GM18507 (cell line): ENCODE measurements at places on chromosomes 12 and 14.

- DNase-seq: no peak
Measured at GRCh38 chr12:75443709-75444108, 36.8 kb upstream of the GLIPR1 start.

- no peak for DNase-seq
Measured at GRCh38 chr12:18439541-18439940, 178.2 kb downstream of the PIK3C2G start.

GRCh38 chr12:98894412-98895085 is 249.5 kb downstream of the APAF1 start:
- DNase-seq: no peak

DNA sequence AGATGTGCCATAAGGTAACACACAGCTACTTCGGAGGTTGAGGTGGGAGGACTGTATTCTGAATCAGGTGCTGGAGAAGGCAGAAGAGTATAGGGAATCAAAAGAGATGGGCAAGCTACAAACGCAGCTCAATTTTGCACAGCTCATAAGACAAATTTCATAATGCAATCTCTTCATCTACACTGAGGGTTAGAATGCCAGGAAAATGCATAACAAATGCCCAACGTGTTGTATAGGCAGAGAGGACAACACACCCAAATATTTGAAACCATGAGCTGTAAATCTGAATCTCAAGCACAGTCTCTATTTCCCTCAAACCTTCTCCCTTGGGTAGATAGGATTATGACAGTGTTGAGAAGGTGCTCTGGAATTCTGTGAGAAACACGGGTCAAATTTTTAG is 263.1 kb upstream of the FOXN3 start:
- no peak for DNase-seq

DNA sequence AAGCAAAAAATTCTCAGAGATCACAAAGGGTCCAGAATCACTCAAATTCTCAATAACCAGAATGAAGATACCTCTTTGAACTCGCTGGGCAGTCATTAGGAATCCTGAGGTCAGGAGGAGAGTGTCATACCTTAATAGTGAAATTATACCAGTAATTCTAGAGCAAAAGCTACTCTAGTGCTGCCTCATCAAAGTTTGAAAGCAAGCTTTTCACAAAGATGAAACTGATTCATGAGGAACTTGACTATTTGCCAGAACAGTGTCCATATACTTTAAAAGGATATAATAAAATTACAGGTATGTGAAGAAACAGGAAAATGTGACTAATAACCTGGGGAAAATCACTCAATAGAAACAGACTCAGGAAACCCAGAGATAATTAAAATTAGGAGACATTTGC is 44.5 kb downstream of the EML5 start:
- no peak for DNase-seq

- no peak for DNase-seq
Measured at GRCh38 chr14:99715266-99716000, 31.3 kb downstream of the CYP46A1 start.

- DNase-seq: no peak
Measured at GRCh38 chr12:32446316-32447119, 47.2 kb downstream of the FGD4 start.

GRCh38 chr14:73824127-73824526 is 27.5 kb upstream of the PTGR2 start:
- no peak for DNase-seq

DNA sequence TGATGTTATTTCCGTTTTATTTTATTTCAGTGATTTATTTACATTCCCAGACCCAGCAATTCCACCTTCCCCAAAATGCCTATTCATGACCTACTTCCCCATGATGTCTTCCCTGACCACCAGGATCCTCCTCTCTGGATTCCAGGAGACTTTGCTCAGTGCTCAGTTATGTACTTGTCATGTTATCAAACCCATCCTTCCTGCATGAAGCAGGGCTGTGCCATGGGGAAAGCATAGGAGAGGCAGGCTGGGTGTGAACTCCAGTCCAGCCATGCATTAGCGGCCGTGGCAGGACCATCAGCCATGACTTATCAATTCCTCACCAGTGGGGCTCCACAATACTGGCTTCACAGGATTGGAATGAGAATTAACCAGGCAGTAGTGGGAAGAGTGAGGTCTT is 57.8 kb downstream of the B4GALNT3 start:
- DNase-seq: no peak
